ENCODE measurements at places on chromosomes 12 and 14.

DNA sequence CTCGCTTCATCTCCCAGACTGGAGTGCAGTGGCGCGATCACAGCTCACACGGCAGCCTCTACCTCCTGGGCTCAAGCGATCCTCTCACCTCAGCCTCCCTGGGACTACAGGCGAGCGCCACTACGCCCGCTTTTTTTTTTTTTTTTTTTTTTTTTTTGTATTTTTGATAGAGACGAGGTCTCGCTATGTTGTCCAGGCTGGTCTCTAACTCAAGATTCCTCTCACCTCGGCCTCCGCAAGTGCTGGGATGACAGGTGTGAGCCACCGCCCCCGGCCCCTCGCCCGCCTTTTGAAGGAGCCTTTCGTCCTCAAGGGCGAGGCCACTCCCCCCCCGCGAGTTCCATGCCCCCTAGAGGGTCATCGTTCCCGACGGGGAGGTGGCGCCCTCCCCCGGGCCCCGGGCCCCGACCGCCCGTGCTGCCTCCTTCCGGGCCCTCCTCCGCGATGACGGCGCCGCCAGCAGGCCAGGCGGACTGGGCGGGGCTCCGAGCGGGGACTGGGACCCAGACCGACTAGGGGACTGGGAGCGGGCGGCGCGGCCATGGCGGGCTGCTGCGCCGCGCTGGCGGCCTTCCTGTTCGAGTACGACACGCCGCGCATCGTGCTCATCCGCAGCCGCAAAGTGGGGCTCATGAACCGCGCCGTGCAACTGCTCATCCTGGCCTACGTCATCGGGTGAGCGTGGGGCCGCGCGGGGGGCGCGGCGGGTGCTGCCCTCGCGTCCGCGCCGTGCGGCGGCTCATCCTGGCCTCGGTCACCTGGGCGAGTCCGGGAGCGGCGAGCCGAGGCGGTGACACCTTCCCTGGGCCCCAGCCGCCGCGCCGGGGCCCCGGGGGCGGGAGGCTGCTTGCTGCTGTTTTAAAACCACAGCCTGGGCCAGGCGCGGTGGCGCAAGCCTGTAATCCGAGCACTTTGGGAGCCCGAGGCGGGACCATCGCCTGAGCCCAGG lies at the start of gene P2RX4:
P2RX4 (plus strand) TSS at position 506 of the 949 bp plus-strand sequence; CDS start at position 542, 36 bp downstream.
- peak; percentile 41 for DNase-seq

- DNase-seq, result no peak
Measured at GRCh38 chr12:92080911-92081285, 64.7 kb downstream of the BTG1 start.

GRCh38 chr12:121663610-121663929 lies 5.9 kb downstream of the MORN3 start:
- DNase-seq, result no peak

- DNase-seq, result no peak
Measured at GRCh38 chr12:78316631-78317468, 486.2 kb downstream of the NAV3 start.

DNA sequence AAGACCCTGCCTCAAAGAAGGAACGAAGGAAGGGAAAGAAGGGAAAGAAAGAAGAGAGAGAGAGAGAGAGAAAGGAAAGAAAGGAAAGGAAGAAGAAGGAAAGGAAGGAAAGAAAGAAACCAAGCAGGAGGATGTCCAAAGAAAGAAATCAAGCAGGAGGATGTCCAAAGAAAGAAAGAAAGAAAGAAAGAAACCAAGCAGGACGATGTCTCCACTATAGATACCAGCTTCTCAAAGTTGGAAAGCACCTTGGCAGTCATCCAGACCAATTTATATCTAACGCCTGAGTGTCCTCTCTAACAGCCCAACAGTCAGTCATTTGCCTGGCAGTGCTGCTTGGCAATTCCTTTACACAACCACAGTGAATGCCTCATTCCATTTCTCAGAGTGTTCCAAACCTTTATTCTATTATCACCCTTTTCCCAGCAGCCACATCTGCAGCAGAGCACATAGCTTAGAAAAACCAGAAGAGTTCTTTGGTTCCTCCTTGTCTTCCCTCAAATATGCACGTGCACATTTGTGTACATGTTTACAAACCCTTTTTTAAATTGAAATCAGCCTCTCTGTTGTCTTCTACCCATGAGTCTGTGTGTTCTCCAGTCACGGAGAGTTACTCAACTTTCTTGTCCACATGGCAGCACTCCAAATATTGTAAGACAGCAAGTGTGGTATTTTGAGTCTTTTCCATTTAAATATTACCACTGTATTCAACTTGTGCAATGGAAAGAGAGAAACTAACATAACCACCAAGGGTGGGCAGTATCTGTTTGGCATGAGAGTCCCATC lies 138.4 kb downstream of the STXBP6 start:
- DNase-seq, result peak; percentile 71
